ENCODE measurements at places on chromosomes 13 and 19. TPM values are rescaled to one million over a fixed set of nuclear protein-coding genes. Genes with fewer than 3 reads are reported as not detected.

GRCh38 chr13:99652141-99652540 lies 150.9 kb downstream of the TM9SF2 start:
- H3K27me3 ChIP-seq: no peaks in the 10 kb centered on the region
- H3K4me1 ChIP-seq: peaks cover 12% of the 10 kb centered on the region
- H3K27ac ChIP-seq: no peak overlapping the region
- H3K36me3 ChIP-seq: no peaks in the 10 kb centered on the region
- no peak for DNase-seq

DNA sequence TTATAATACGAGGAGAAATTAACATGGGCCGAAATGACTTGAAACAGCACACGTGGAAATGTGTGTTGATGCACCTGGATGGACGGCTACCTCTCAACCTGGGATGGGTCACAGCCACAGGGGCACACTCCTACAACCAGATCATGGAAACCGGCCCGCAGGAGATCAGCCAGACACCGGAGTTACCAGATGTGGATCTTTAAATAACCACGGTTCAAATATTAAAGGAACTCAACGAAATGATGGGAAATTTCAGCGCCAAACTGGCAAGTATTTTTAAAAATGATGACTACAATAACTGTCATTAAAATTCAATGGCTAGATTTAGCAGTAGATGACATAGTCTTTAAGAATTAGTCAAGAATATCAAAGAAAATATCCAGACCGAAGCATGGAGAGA lies 166.9 kb upstream of the GPR12 start:
- H3K36me3 ChIP-seq: no peaks in the 10 kb centered on the region
- no peak overlapping the region for H3K27ac ChIP-seq
- peaks cover 5% of the 10 kb centered on the region for H3K4me1 ChIP-seq
- DNase-seq: no peak

IL17D gene
- 0.25 TPM for total RNA-seq

DNA sequence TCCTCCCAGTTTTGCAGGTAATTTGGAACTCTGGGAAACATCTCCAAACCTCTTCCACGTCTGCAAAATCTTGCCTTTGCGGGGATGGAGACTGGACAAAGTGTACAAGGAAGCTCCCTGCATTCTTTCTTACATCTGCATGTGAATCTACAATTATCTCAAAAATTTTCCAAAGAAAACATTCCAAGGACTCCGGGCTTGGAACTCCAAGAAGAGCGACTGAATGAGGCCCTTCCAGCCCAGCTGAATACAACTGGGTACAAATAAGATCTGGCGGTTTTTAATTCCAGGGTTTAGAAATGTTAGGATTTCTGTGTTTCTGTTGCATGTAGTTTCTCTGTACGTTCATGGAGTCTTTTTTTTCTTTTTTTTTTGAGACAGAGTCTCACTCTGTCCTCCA lies 28.5 kb downstream of the EXOC3L2 start:
- peaks cover 10% of the 10 kb centered on the region for H3K4me1 ChIP-seq
- H3K27me3 ChIP-seq: peaks cover 19% of the 10 kb centered on the region
- H3K36me3 ChIP-seq: no peaks in the 10 kb centered on the region
- DNase-seq: no peak
- H3K4me3 ChIP-seq: no peak overlapping the region

GRCh38 chr19:17564781-17565180 lies 9.3 kb downstream of the COLGALT1 start:
- DNase-seq: no peak
- no peaks in the 10 kb centered on the region for H3K27me3 ChIP-seq
- no peak overlapping the region for H3K27ac ChIP-seq
- no peaks in the 10 kb centered on the region for H3K4me1 ChIP-seq

GRCh38 chr19:9627856-9628255 lies 6.8 kb upstream of the ZNF561 start:
- peaks cover 2% of the 10 kb centered on the region for H3K36me3 ChIP-seq
- H3K4me1 ChIP-seq: no peaks in the 10 kb centered on the region
- H3K27me3 ChIP-seq: no peaks in the 10 kb centered on the region
- H3K27ac ChIP-seq: no peak overlapping the region

CA11 gene
- 11.9 TPM for total RNA-seq

DNA sequence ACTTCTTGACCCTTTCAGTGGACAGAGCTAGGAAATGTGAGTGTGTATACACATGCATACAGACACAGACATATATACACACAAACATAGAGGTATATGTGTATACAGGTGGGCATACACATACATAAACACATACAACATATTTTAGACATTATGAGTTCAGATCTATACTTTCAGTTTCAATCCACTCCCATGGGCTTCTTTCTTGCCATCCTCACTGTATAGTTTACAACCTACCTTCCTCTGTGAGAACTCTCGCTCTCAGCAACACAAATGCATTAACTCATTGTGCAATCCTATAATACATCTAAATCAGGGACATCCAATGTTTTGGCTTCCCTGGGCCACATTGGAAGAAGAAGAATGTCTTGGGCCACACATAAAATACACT lies 21.2 kb upstream of the SCEL start:
- H3K4me1 ChIP-seq: no peaks in the 10 kb centered on the region
- no peak overlapping the region for H3K27ac ChIP-seq
- no peaks in the 10 kb centered on the region for H3K27me3 ChIP-seq
- no peak for DNase-seq
- H3K36me3 ChIP-seq: no peaks in the 10 kb centered on the region
- no peak overlapping the region for H3K4me3 ChIP-seq

GRCh38 chr13:89205856-89206520 lies 1534.8 kb downstream of the SLITRK5 start:
- no peaks in the 10 kb centered on the region for H3K36me3 ChIP-seq
- H3K4me1 ChIP-seq: no peaks in the 10 kb centered on the region
- DNase-seq: no peak

- H3K27me3 ChIP-seq: no peaks in the 10 kb centered on the region
- no peak overlapping the region for H3K4me3 ChIP-seq
- H3K27ac ChIP-seq: no peak overlapping the region
Measured at GRCh38 chr19:41586064-41586463, 10.1 kb downstream of the CEACAM21 start.

- H3K36me3 ChIP-seq: no peaks in the 10 kb centered on the region
- no peak for DNase-seq
- H3K27me3 ChIP-seq: no peaks in the 10 kb centered on the region
- no peak overlapping the region for H3K4me3 ChIP-seq
Measured at GRCh38 chr19:56136362-56136761, 4.7 kb upstream of the ZNF444 start.

- H3K27me3 ChIP-seq: no peaks in the 10 kb centered on the region
- H3K27ac ChIP-seq: no peak overlapping the region
- peaks cover 23% of the 10 kb centered on the region for H3K4me1 ChIP-seq
- peaks cover 15% of the 10 kb centered on the region for H3K36me3 ChIP-seq
Measured at GRCh38 chr19:8397271-8397670, 7.1 kb downstream of the RAB11B start.

GRCh38 chr13:40368127-40368891 lies 298.1 kb downstream of the FOXO1 start:
- no peaks in the 10 kb centered on the region for H3K27me3 ChIP-seq
- H3K4me1 ChIP-seq: no peaks in the 10 kb centered on the region
- H3K36me3 ChIP-seq: no peaks in the 10 kb centered on the region
- no peak overlapping the region for H3K4me3 ChIP-seq

SERTM1 gene
- total RNA-seq: not detected

- H3K4me3 ChIP-seq: no peak overlapping the region
- H3K4me1 ChIP-seq: no peaks in the 10 kb centered on the region
- H3K27me3 ChIP-seq: no peaks in the 10 kb centered on the region
- H3K27ac ChIP-seq: no peak overlapping the region
- DNase-seq: no peak
Measured at GRCh38 chr13:108859197-108860012, 230.0 kb downstream of the MYO16 start.
